ENCODE measurements at places on chromosomes 7 and 10.
A peak's percentile ranks its signal among the peaks of the same experiment; 100 is the strongest.

GRCh38 chr10:29023678-29024077 lies 265.2 kb upstream of the LYZL1 start:
- no peak for DNase-seq

DNA sequence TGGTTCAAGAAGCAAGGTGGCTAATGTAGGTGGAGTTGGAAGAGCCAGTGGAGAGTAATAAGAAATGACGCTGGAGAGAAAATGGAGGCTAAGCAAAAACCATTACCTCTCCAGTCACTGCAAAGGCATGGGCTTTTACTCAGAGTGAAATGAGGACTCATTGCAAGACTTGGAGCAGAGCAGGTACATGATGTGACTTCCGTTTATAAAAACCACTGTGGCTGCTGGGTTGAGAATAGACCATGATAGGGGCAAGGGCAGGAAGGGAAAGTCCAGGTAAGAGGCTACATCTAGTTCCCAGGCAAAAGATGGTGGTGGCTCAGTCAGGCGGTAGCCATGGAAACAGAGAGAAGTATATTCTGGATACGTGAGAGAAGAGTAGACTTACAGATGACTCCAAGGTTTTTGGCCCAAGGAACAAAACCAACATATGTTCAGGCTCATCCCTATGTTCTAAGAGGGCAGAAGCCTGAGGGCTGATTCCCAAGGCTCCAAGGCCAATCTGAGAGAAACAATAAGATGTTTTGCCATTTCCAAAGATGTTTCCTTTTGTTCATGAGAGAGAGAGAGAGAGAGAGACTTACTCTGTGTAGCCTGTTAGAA lies 21.5 kb upstream of the PDE1C start:
- DNase-seq = no peak

DNA sequence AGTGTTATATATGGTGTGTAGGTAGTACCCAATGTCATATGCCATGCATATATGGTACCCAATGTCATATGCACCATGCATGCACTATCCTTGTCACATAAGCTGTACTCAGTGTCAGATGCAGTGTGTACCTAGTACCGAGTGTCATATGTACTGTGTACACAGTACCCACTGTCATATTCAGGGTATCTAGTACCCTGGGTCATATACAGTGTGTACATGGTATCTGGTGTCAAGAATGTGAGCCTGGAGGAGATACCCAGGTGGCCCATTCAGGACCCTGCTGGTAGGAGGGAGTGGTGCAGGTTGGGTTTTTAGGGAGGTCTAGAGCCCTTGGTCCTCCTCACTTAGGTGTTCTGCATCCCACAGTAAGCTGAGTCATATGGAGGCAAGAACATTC lies 1.8 kb downstream of the ZMYND11 start:
- DNase-seq = peak; percentile 29

- no peak for DNase-seq
These were observed 96.7 kb upstream of the EFCAB10 start for GRCh38 chr7:105677817-105678573.

DNA sequence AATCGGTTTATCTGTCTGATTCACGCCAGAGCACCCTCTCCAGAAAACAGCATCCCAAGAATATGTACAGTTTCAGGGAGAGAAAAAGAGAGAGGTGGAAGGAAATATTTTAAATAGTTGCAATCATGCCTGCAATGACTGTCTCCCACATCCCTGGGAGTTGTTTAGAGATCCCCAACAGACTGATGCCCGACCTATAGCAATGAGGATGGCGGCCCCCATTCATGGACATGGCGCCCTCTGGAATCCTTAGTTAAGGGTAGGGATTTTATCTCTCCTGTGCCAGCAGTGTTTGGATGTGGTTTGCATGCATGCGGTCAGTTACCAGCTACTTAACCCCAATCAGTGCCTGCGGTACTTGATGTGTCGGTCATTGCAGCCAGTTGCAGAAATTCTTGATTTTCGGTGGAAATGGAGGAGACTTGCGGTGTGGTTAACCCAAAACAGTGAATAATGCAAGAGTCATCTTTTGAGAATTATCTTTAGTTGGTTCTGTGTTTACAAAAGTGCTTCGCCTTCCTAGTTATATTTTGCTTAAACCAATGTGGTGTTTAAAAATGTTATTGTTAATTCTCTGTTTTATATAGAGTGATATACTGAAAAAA lies 186.0 kb upstream of the TCF7L2 start:
- DNase-seq = no peak

- no peak for DNase-seq
These were observed 978 bp downstream of the OGDH start for GRCh38 chr7:44607141-44608068.

DNA sequence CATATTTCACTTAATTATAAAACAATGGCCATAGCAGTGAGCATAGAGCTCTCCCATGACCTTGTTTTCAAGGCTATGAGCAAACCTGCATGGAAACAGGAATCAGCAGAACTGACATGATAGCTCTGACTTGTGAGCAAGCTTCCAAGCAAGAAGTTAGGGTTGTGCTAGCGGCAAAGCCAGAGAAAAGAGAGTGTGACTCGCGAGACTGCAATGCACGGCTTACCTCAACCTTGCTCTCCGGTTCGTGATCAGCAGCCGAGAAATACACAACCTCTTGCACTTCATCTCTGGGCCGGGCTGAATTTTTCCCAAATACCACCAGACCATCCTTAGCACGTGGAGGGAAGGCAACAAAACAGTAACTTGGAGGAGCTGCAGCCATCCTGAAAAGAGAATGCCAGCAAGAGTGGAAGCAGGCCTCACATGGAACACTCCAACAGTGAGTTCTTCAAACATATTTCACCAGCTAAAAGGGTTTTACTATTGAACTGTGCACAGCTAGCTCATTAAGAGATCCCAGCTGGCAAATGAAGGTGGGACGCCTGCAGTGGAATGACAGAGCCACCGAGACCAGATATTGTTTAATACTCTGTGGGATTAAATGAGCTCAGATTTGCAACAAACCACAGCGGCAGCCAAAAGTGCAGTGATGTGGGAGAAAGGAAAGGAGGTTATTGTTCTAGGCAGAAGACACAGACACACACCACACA lies 20.8 kb downstream of the SCRN1 start:
- no peak for DNase-seq

- no peak for DNase-seq
These were observed 399.2 kb upstream of the AUTS2 start for GRCh38 chr7:69199041-69199440.

DNA sequence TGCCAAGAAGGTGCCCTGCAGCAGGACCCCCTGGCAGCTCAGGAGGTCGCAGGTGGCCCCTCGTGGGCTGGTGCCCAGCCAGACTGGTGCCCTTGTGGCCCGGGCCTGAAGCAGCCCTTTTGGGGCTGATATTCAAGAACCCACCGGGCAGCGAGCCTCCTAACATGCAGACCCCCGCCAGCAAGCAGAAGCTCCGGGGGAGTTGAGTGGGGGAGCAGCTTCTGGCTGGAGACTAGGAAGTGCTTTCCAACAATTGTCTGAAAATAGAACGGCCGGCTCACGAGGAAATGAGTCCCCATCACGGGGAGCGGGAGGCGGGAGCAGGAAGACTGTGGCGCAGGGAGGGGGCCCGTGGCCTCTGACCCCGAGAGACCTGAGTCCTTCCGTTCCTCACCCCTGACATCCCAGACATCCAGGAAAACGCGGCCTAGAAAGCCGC lies 9.5 kb upstream of the INTS1 start:
- no peak for DNase-seq

DNA sequence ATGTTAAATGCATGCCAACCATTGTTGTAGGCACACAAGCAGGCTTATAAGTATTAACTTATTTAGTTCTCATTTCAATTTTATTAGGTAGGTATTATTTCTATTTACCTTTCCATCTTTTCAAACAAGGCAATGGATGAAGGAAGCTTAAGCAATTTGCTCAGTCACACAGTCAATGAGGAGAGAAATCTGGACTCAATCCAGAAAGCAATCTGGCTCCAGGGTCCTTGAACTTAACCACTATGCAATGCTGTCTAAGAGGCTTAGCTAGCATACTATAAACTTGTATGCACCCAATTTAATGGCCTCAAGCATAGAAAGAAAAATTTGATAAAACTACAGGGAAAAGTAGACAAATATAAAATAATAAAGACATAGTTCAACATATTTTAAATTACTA lies 88.6 kb downstream of the VWDE start:
- no peak for DNase-seq

DNA sequence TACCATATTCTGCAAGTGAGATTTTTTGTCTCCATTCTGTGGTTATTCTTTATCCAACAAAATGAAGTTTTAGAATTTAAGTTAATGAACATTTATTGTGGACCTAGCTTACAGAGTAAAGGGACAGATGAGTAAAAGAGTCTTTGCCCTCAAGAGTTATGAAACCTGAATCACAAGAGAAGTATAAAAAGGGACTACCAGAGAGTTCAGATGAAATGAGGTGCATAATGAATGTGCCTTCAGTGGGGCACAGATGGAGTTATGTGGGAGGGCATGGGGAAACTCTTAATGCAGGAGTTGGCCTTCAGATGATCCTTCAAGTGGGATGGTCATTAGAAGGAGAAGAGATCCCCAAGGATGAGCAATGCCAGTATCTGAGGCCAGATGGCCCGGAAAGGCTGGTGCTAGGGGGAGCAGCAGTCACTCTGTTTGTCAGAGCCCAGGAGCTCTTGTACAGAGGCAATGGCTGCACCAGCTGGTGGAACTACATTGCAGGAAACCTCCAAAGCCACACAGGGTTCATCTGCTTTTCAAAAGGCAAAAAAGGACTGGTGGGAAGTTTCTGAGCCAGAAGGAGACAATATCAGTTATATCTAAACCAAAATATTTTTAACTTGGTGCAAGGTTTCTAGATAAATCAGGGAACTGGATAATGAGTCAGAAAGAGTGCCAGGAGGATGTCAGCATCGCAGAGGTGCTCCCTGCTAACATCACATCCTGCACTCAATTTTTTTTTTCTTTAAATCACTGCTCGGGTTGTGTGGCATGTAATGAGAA lies 162.0 kb downstream of the KLF6 start:
- no peak for DNase-seq

GRCh38 chr7:8753355-8753754 lies 319.9 kb downstream of the NXPH1 start:
- DNase-seq = no peak

GRCh38 chr10:86227501-86228258 lies 138.9 kb downstream of the GRID1 start:
- no peak for DNase-seq

GRCh38 chr10:28679581-28680357 lies 2.4 kb downstream of the BAMBI start:
- DNase-seq = no peak

GRCh38 chr7:141430455-141431139 lies 120.6 kb upstream of the AGK start:
- DNase-seq = no peak

DNA sequence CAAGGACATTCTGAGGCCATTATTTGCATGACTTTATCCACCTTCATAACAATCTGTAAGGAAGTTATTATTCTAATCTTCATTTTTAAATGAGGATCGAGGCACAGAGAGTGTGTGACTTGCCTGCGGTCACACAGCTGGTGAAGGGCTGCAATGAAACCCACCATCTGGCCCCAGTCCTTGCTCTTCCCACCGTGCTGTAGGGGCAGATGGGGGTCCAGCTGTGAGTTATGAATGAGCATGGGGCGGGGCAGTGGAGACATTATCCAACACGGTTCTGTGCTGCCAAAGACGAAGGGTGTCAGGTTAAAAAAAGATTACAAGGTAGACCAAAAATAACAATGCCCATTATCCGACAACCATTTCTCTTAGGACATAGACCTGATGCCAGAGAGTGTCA lies 417.5 kb upstream of the MGMT start:
- DNase-seq = no peak

- no peak for DNase-seq
These were observed 15.7 kb downstream of the ZFAND2A start for GRCh38 chr7:1144269-1144771.

- no peak for DNase-seq
These were observed 49.1 kb upstream of the FOXK1 start for GRCh38 chr7:4633012-4633411.

DNA sequence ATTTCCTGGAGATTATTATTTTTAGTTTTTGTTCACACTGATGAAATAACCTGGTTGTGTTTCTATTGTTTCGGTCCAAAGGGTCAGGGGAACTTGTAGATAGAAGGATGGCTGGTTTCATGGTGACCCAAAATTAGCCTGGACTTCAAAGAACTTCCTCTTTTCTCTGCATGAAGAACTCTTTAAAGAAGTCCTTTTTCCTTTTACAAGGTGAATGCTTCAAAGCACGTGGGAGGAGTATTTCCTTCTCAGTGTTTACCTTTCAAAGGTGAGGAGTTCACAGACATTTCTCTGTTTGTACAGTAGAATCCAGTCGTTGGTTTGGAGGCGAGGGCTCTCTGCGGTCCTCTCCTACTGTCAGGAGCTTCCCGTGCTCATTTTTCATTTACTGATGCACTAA lies 561.7 kb downstream of the GATA3 start:
- DNase-seq = no peak

DNA sequence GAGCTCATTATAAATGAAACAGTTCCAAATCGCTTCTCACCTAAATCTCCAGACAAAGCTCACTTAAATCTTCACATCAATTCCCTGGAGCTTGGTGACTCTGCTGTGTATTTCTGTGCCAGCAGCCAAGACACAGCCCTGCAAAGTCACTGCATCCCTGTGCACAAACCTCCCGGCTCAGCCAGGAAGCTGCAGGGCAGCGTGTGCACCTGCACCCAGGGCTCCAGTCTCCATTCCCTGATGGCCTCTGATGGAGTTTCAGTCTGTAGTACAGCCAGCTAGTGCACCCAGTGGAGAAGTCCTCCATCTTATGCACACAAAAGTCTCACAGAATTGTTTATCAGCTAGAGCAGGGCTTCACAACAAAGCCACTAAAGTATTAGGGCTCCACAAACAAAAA lies 51.1 kb upstream of the PRSS58 start:
- DNase-seq = no peak

DNA sequence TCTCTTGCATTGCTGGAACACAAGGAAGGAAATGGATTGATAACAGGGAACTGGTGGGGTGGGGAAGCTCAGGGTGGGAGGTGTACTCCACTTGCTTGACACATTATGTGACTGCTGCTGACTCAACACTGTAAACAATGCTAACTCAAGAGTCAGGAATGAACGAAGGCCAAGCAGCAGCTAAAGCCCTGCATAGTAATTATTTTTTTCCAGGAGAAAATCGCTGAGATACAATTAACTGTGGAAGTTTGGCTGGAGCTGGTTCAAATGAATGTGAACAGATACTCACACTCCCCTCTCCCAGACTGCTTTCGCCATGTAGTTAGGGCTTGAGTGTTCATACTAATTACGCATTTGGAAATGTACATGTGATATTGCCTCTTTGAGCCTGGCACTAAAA lies 170.9 kb upstream of the AOAH start:
- no peak for DNase-seq

DNA sequence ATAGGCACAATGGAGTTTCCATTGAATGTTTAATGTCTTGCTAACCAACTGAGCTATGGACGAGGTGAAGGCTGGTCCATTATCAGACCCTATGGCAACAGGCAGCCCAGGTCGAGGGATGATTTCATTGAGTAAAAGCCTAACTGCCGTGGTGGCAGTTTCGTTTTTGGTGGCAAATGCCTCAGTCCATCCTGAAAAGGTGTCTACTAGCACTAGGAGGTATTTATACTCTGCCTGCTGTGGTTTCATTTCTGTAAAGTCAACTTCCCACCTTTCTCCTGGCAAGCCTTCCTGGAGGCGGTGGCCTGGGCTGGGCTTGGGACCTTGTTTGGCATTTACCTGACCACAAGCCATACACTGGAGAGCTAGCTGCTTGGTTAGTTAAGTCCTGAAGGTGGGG lies 75.8 kb downstream of the PRR15 start:
- no peak for DNase-seq

GRCh38 chr10:91616137-91616536 lies 16.7 kb downstream of the PPP1R3C start:
- no peak for DNase-seq

- no peak for DNase-seq
These were observed 538.8 kb downstream of the PLXDC2 start for GRCh38 chr10:20355011-20355410.
